Tracheal epithelial cell (primary cell): ENCODE measurements at places on chromosomes 5 and 9. TPM values are rescaled to one million over a fixed set of nuclear protein-coding genes. Genes with fewer than 3 reads are reported as not detected.

Gene GZMA
- not detected in 2 replicates for total RNA-seq

Gene GBGT1
- 1.3 and 1.7 TPM in 2 replicates for total RNA-seq

Gene EFNA5
- 4.6 and 7.7 TPM in 2 replicates for total RNA-seq

Gene PALM2AKAP2
- 1.5 and 8.2 TPM in 2 replicates for total RNA-seq

Gene CCDC152
- total RNA-seq = 0.21 TPM in 1 of 2 replicates, not detected in the other

Gene PCDHGB7
- 1.1 and 3.4 TPM in 2 replicates for total RNA-seq

Gene FOXI1
- total RNA-seq = not detected in 2 replicates

Gene SPINK6
- not detected in 2 replicates for total RNA-seq

Gene PTGDS
- not detected in 2 replicates for total RNA-seq

Gene FBXO10
- total RNA-seq = 4.8 and 7.2 TPM in 2 replicates

Gene FXN
- total RNA-seq = 1.7 and 3.4 TPM in 2 replicates

Gene MAP1B
- total RNA-seq = 5.8 and 53.7 TPM in 2 replicates

Gene SYNPO
- 1.5 and 5.3 TPM in 2 replicates for total RNA-seq

Gene OCLN
- 38.6 and 104 TPM in 2 replicates for total RNA-seq

Gene UNC13B
- 18.8 and 21.7 TPM in 2 replicates for total RNA-seq

Gene TAF1L
- under 0.01 TPM in 2 replicates for total RNA-seq

Gene OR5C1
- total RNA-seq = not detected in 2 replicates

Gene GKAP1
- 0.43 and 0.96 TPM in 2 replicates for total RNA-seq

Gene GRM6
- total RNA-seq = not detected in 2 replicates

Gene ANKRD34B
- 0.96 TPM in 1 of 2 replicates, not detected in the other for total RNA-seq

Gene ZNG1C
- 9.2 and 21.0 TPM in 2 replicates for total RNA-seq

Gene SLC46A2
- not detected in 2 replicates for total RNA-seq

Gene PCDHB4
- total RNA-seq = under 0.01 TPM in 1 of 2 replicates, not detected in the other

Gene NXNL2
- 1.2 TPM in 1 of 2 replicates, not detected in the other for total RNA-seq

Gene MZB1
- total RNA-seq = 0.21 and 0.24 TPM in 2 replicates

Gene TLR4
- total RNA-seq = 0.48 and 0.64 TPM in 2 replicates

Gene SLC36A3
- not detected in 2 replicates for total RNA-seq

Gene SLC2A6
- 1.9 and 37.6 TPM in 2 replicates for total RNA-seq

Gene MLANA
- total RNA-seq = not detected in 2 replicates

Gene TUSC1
- 15.7 and 23.0 TPM in 2 replicates for total RNA-seq

Gene PDCD1LG2
- total RNA-seq = 6.3 TPM in 1 of 2 replicates, not detected in the other

Gene ANKRD31
- total RNA-seq = under 0.01 TPM in 1 of 2 replicates, not detected in the other

Gene NMUR2
- total RNA-seq = not detected in 2 replicates

Gene CHMP5
- total RNA-seq = 143 and 191 TPM in 2 replicates

Gene VCAN
- 16.2 and 145 TPM in 2 replicates for total RNA-seq

Gene NTMT1
- total RNA-seq = 26.6 and 32.3 TPM in 2 replicates

Gene SGCD
- 0.43 and 0.96 TPM in 2 replicates for total RNA-seq

Gene ENTREP1
- total RNA-seq = 0.64 and 0.72 TPM in 2 replicates

Gene SLC6A19
- not detected in 2 replicates for total RNA-seq

Gene NTRK2
- under 0.01 TPM in 1 of 2 replicates, not detected in the other for total RNA-seq

Gene MAMDC4
- 1.1 and 1.9 TPM in 2 replicates for total RNA-seq

Gene ENHO
- 0.48 TPM in 1 of 2 replicates, not detected in the other for total RNA-seq

Gene LRRC26
- 0.24 TPM in 1 of 2 replicates, not detected in the other for total RNA-seq

Gene WNT8A
- not detected in 2 replicates for total RNA-seq

Gene EXOSC3
- 22.0 and 33.5 TPM in 2 replicates for total RNA-seq

Gene IGFBPL1
- under 0.01 TPM in 1 of 2 replicates, not detected in the other for total RNA-seq

Gene PCA3
- total RNA-seq = not detected in 2 replicates

Gene ECM2
- total RNA-seq = 1.1 and 1.4 TPM in 2 replicates

Gene PRDM9
- total RNA-seq = under 0.01 TPM in 1 of 2 replicates, not detected in the other

Gene SLC1A1
- total RNA-seq = 0.85 and 8.2 TPM in 2 replicates

Gene ELOVL7
- 14.1 and 22.7 TPM in 2 replicates for total RNA-seq

Gene ITK
- total RNA-seq = not detected in 2 replicates

Gene STPG3
- not detected in 2 replicates for total RNA-seq

Gene MEGF10
- under 0.01 TPM in 2 replicates for total RNA-seq

Gene DIRAS2
- total RNA-seq = 0.72 TPM in 1 of 2 replicates, not detected in the other

Gene IFNA21
- not detected in 2 replicates for total RNA-seq
